AG09309 (cell line): ENCODE measurements at places on chromosomes 16 and 17.
A peak's percentile ranks its signal among the peaks of the same experiment; 100 is the strongest.

DNA sequence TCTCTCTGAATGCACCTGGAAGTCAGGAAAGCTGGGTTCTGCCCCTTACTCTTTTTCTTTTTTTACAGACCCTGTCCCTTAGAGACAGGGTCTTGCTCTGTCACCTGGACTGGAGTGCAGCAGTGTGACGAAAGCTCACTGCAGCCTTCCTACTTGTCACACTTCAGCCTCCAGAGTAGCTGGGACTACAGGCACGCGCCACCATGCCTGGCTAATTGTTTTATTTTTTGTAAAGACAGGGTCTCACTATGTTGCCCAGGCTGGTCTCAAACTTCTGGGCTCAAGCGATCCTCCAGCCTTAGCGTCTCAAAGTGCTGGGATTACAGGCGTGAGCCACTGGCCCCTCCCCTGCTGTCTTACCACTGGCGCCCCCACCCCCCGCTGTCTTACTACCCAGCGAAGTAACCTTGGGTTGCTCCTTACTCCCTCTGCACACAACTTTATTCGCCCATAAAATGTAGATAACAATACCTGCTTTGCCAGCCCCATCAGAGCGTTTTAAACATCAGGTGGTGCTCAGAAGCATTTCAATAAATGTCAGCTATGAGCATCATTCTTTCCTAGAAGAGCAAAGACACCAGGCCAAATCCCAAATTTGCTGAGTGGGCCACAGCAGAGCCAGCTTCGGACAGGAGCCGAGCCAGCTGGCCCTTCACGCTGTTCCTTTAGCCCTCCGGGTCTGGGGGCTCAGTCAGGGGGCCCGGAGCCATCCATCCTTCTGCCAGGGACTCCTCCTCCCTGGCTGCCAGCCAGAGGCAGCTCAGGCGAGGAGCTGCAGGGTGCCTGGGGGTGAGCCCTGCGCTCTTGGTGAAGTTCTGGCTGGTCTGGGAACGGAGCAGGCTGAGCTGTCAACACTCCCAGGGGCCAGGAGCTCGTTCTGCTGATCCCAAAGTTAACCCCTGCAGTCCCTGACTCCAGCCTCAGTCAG lies 24.4 kb downstream of the SRL start:
- no peak for DNase-seq

DNA sequence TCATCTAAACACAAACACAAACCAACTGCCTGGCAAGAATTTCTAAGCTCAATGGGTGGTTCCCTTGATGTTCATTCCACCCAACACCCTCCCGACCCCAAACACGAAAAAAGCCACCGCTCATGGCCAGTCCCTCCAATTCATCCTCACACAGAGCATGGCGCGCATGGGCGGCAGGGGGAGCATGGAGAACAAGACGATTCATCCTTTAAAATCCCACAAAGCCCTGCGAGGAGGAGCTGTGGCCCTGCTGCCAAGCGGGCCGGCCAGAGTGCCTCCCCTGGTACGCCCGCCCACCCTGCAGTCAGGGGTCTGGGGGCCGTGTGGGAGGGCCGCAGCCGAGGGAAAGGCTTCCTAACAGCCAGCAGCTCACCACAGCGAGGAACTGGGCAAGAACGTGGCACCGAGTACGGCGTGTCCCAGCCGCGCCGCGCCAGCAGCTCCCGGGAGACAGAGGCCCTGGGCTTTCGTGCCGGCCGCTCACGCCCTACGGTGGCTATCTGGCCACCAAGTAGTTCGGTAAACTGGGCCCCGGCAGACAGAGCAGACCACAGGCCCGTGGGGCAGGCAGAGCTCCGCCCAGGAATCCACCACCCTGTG lies 60.9 kb downstream of the KLHDC4 start:
- no peak for DNase-seq

GRCh38 chr16:83315271-83315670 lies 492.5 kb upstream of the HSBP1 start:
- DNase-seq: no peak

DNA sequence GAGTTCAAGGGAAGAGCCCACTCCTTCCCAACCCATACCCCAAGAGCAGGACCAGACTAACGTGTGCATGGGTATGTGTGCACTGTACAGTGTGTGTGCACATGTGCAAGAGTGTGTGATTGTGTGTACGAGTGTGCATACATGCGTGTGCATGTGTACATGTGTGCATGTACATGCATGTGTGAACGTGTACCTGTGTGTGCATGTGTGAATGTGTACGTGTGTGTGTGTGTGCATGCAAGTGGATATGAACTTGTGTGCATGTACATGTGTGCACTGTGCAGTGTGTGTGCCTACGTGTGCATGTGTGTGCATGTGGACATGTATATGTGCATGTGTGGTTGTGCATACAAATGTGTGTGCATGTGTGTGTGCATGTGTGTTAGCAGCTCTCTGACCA lies 223.1 kb downstream of the RBFOX3 start:
- no peak for DNase-seq

- DNase-seq: no peak
Observed at GRCh38 chr17:61385577-61386236, 13.9 kb upstream of the TBX2 start.

DNA sequence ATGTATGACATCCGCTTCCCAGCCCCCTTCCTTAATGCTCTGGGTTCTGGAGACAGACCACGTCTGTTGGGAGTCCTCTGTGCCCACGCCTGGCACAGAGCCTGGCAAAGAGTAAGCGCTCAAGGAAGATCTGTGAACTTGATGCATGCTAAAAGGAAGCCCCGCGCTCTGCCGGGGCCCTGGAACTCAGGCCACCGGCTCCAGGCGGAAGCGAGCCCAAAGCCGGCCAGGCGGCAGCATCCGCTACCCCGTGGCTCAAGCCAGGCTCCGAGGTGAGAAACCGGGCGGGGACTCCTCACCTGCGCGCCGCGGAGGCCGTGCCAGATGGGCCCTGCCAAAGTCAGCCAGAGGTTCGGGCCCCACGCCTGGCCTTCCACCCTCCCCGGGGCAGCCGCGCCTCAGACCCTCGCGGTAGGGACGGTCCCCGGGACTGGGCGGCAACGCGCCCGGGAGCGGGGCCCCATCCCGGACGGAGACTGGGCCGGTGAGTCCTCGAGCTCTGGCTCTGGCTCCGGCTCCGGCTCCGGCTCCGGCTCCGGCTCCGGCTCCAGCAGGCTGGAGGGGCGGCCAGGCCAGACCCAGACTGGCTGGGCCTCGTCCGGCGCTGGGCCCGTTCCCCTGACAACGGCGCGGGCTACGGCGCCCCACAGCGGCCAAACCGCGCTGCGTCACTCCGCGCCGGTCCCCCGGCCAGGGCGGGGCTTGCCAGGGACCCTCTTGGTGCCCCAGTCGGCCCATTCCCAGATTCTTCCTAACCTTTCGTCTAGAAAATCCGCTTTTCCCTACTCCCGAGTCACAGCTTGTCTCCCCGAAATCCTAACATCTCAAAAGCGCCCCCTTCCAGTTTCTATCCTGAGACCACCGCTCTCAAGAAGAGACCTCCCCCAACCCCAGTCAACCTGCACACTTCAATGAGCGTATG lies at the start of gene ZDHHC1:
Gene ZDHHC1 (minus strand): TSS at position 606 of the 922 bp plus-strand sequence. CDS start 8,702 bp downstream, outside the sequence.
- DNase-seq: no peak

- DNase-seq: no peak
Observed at GRCh38 chr17:522919-523318, 170.3 kb upstream of the RPH3AL start.

DNA sequence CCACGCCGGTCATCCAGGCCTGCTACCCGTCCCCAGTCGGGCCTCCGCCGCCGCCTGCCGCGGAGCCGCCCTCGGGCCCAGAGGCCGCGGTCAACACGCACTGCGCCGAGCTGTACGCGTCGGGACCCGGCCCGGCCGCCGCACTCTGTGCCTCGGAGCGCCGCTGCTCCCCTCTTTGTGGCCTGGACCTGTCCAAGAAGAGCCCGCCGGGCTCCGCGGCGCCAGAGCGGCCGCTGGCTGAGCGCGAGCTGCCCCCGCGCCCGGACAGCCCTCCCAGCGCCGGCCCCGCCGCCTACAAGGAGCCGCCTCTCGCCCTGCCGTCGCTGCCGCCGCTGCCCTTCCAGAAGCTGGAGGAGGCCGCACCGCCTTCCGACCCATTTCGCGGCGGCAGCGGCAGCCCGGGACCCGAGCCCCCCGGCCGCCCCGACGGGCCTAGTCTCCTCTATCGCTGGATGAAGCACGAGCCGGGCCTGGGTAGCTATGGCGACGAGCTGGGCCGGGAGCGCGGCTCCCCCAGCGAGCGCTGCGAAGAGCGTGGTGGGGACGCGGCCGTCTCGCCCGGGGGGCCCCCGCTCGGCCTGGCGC lies 2.4 kb downstream of the HIC1 start:
- DNase-seq: no peak

DNA sequence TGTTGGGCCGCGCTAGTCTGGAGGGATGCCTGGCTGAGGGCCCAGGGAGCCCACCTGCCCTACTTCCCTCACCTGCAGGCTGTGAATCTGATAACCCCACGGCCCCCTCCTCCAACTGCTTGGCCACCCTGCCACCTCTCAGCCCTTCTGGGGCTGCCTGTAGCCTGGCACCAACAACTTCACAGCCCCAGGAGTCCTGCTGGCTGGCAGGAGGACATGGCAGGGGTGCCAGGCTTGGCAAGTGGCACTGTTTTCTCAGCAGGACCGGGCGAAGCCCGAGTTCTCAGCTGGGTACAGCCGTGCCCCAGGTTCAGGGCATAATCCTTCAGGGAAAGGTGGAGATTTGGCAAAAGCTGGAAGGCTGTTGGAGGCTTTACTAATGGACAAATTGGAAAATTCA lies 129.6 kb downstream of the CMIP start:
- no peak for DNase-seq

GRCh38 chr16:86064431-86065250 lies 165.7 kb downstream of the IRF8 start:
- no peak for DNase-seq

GRCh38 chr16:89490439-89491237 lies at the start of gene ANKRD11:
ANKRD11 (minus strand) TSS chr16:89490561; CDS start chr16:89317019, 173,542 bp downstream.
- peak; percentile 99 for DNase-seq

- DNase-seq: no peak
Observed at GRCh38 chr16:56233795-56234566, 42.7 kb downstream of the GNAO1 start.

DNA sequence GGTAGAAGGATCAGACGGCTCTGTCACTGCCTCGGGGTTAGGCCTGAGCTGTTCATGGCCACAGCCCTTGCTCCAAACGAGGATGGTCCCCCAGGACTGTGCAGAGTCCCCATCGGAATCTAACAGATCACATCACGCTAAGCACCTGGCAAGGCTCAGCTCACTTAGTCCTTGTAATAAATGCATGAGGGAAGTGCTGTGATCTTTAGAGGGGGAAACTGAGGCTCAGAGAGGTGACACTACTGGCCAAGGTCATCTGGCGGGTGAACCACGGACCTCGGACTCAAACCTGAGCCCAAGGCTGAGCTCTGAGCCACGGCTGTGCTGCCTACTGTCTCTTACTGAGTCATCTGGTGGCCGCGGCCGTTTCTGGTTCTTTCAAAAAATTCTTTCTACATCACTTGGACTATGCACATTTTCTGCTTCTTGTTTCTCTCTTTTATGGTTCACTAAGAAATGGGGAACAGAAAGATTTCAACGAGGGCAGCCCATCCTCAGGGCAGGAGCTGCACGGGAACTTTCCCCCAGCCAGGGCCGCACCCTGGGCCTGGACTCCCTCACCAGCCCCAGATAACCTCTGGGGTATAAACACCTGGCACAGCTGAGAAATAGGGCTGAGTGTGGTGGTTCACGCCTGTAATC lies 55.6 kb downstream of the COTL1 start:
- DNase-seq: no peak

GRCh38 chr16:86798247-86799041 lies 220.1 kb downstream of the FOXL1 start:
- DNase-seq: no peak

GRCh38 chr17:73856556-73856955 lies 212.3 kb upstream of the SDK2 start:
- DNase-seq: no peak

DNA sequence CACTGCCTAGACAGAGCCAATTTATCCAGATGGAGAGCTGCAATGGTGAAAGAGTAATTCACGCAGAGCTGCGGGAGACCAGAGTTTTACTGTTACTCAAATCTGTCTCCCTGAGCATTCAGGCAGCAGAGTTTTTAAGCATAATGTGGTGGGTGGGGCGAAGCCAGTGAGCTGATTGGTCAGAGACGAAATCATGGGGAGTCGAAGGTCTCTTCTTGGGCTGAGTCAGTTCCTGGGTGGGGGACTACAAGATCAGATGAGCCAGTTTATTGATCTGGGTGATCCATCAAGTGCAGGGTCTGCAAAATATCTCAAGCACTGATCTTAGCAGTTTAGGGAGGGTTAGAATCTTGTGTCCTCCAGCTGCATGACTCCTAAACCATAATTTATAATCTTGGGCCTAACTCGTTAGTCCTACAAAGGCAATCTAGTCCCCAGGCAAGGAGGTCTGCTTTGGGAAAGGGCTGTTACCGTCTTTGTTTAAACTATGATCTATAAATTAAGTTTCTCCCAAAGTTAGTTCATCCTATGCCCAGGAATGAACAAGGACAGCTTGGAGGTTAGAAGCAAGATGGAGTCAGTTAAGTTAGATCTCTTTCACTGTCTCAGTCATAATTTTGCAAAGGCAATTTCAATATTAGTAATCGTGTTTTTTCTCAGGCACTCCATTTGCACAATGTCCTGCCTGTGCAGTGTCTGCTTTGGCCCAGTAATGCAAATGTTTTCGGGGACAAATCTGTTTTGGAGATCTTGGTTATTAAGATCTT lies 27.0 kb downstream of the PIGL start:
- DNase-seq: no peak

- no peak for DNase-seq
Observed at GRCh38 chr17:62572488-62572887, 55.0 kb upstream of the MRC2 start.

DNA sequence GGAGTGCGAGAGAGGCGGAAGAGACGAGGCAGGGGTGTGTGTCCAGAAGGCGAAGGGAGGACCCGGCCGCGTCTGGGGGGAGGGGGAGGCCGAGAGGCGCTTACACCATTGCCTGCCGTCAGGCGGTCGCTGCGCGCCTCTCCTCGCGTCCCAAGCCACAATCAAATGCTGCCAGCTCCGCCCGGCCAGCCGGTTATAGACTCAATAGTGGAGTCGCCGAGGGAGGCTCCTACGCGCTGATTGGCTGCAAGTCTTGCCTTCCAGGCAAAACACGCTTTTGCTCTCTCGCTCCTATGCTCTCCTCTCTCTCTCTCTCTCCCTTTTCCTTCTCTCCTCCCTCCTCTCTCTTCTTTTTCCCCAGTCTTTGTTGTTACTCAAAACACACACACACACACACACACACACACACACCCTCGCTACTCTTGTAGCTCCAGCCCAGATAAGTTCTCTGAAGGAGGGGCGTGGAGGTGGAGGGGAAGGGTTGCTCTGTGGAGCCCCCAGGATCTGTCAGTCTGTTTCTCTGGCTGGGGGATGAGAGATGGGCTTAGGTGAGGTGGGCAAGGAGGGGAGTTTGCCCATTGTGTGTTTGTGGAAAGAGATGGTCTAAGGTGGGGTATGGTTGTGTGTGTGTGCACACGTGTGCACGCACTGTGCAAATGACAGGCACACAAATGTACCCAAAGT lies at the start of gene DLX3:
Gene DLX3 (minus strand): TSS at position 170 of the 684 bp plus-strand sequence. CDS start 226 bp downstream, outside the sequence.
- DNase-seq: peak; percentile 27
